LHCN-M2 (cell line): ENCODE measurements at places on chromosomes 16 and 17.
A peak's percentile ranks its signal among the peaks of the same experiment; 100 is the strongest.

- DNase-seq, result peak; percentile 22
Measured at GRCh38 chr17:58084317-58084981, 1.2 kb downstream of the DYNLL2 start.

- no peak for DNase-seq
Measured at GRCh38 chr16:90044111-90044551, 24.9 kb upstream of the DBNDD1 start.

DNA sequence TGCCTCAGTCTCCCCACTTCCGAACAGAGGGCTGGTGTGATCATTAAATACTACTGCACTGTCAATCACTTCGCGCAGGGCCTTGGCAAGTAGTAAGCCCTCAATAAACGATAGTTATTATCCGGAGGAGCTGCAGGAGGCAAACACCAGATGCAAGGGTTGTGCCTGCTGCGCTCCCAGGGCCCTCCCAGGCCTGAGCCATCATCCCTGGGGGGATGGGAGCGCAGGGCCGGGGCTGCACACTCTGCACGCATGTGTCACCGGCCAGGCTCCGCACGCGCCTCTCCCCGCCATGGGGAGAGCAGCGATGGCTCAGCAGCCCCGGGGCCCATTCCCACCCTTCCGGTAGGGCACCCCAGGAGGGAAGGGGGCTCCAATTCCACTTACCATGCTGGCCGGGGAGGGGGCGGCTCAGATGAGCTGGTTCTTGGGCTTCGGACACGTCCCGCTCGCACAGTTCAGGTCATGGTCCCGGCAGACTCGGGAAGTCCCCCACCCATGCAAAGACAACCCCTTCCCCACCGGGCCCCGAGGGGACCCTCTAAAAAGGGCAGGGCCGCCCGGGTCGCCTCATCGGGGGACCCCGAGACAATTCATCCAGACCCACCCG is 681 bp downstream of the XPO6 start:
- DNase-seq, result peak; percentile 79

GRCh38 chr17:28476076-28476865 is 2.8 kb downstream of the SLC13A2 start:
- DNase-seq, result no peak

DNA sequence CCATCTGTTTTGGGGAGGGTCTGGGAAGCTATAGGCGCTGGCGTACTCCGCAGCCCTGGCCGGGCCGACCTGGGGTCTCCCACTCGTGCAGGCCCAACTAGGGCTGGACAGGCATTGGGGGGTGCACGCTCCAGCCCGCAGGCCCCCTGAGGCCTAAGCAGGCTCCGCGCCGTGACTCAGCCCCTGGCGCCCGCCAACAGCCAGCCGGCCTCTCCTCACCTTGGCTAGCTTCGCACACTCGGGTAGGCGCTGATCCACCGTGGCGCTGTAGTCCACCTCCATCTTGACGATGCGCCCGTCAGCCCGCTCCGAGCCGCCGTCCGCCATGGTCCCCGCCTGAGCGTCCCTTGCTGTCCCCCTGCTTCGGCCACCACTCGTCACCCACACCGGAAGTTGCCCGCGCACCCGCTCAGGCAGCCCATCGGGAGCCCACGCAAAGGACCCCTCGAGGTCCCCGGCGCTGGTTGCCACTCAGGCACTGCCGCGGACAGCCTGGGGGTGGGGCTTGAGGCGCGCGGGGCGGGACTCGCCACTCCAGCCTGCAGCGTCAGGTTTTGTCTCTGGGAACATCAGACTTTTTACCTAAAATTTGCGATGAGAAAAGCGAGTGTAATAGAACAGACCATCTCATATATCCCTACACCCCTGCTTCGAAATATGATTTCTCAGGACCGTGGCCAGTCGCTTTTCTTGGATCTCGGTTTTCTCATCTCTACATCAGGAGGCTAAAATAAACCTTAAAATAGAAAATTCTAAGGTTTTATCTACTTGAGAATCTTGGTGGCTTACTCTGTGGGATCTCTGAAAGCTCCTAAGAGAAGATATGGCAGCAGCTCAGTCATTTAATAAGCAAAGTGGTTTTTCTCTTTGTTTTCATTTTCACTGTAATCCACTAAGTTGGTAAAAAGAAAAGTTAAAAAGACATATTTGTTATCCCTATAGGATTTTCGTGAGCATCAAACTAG is at the start of gene PSMD12:
Gene PSMD12 (minus strand): TSS at position 385 of the 965 bp plus-strand sequence. CDS start 58 bp downstream, at position 327.
- DNase-seq, result peak; percentile 87

DNA sequence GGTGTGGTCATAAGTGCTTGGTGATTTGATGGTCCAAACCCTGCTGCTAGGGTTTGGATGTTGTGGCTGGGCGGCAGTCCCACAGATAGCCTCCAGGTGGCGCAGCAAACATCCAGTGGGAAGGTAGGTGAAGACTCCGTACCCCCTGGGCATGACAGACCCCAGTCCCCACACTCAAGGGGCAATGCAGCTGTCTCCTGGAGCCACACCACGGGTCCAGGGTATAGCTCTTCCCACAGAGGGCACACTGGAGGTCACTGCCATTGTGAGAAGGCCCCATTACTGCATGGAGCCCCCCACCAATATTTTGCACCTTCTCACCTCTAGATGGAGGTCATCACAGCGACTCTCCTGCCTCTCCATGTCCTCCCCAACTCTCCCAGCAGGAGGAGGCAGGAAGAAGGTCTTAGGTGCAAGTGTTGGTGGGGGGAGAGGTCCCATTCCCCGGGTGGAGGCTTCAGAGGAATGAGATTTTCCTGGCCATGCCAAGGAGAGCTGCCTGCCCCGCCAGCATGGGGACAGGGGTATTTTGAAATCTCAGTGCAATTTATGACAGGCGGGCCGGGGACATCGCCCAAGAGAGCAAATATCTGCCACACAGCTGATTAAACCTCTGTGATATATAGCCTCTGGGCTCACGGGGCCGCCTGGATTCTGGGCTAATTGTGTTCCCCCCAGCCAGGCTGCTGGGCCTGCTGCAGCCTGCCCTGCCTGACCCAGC is 17.1 kb upstream of the C17orf113 start:
- no peak for DNase-seq
